ENCODE measurements at places on chromosomes 12 and 14.

- no peak for DNase-seq
Observed at GRCh38 chr12:48198672-48198971, 4.5 kb downstream of the OR10AD1 start.

- DNase-seq, result no peak
Observed at GRCh38 chr12:31122481-31122880, 48.8 kb downstream of the DDX11 start.

DNA sequence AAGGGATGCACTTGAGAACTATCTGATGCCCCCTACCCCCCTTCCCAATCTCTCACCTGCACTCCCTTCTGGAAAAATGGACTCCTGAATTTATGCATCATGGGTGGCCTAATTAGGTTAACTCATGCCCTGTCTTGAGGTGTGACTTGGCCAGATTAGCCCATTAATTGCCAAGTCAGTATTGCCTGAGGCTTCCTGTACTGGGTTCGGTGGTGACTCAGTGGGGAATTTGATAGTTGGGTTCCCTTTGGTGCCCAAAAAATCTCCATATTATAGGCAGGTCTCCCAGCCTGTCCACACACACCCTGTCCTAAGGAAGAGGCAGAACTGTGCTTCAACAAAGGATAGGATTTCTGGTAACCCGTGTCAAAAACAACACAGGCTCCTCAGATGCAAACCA lies 146.1 kb downstream of the CHST11 start:
- no peak for DNase-seq

DNA sequence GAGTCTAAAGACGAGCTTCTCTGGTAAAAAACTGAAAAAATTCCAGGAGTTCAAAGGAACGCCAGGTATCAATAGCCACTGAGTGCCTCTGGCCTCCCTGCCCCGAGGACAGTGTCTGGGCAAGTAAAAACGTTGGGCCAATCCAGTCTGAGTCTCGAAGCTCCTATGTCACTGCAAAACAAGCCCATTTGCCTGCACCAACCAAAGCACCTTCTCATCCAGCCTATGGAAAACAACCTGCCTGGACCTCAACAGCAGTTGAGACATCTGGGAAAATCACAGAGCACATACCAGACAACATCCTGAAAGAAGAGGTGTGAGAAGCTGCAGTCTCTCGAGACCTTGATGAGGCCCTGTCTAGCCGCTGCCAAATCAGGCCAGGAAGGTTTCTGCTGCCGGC lies 56.6 kb downstream of the RNF34 start:
- no peak for DNase-seq

GRCh38 chr14:57403521-57403864 lies 13.1 kb downstream of the NAA30 start:
- no peak for DNase-seq

DNA sequence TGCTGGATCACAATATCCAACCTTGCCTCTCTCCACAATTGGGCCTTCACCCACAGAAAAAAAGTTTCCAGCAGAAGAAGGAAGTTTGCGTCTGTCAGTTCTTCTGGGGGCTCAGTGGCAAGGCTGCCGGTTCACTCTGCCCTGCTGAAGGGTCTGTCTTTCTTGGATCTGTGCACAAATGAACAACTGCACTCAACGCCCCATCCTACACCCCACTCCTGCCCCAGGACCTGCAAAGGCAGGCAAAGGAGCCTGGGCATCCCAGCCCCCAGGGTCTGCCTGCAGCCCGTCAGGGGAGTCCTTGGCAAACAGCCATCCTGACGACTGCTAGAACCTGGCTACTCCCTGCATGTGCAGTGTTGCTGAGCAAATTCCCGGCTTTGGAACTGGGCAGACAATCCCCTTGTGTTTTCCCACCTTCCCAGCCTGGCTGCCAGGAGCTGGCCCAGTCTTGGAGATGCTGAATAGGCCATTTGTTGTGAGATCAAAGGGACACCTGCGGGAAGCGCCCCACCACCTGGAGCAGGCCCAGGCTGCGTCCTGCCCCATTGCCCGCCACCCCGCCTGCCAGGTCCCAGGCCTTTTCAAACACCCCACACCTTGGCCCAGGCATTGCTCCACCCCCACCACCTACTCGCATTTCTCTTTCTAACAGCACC lies 311.9 kb downstream of the BCL11B start:
- no peak for DNase-seq

DNA sequence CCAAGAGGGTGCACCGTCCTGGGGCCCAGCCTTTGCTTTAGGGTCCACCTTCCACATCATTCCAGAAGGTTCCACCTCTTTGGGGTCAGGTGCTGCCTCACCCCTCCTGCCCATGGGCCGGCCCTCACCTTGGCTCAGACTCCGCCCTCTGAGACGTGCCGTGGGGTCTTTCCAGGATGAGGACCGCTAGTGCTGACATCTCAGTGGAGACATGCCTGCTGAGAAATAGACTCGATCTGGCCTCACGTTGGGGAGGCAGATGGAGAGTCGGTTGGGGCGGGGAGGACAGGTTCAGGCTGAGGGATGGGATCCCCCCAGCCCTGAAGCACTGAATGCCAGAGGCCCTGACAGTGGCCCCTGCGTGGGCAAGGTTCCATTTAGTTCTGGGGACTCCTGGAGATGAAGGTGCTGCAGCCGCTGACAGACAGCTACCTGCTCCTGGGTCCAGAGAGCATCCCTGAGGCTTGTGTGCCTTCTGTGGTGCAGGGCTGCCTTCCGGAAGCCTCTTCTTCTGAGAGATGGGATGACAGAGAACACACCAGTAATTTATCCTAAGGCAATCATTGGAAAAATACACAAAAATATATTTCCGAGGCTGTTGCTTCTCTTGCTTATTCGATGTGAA lies 185.3 kb downstream of the KIF26A start:
- no peak for DNase-seq

GRCh38 chr12:98736352-98737321 lies 91.5 kb downstream of the APAF1 start:
- DNase-seq, result no peak

DNA sequence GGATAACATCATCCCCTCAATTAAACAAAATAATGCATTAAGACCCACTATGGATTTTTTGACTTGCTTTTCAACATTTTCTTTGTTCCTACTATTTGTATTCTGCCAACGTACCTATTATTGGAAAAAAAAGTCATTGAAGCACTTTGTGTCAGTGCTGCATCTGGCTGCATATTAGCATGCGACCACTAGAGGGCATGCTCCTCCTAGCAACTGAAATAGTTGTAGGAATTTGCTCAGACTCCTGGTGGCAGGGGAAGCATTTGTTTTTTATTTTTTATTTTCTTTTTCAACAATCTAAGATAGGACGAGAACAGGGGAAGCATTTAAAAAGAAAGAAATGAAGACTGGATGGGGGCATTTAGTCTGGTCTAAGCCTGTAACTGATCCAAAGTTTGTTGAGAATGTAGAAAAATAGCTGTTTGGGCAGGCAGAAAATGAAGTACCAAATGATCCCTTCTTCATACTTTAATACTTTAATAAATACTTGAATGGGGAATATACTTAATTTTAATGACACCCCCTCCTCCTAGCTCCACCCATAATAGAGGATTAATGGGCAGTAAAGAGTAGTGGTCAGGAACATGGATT lies 14.5 kb upstream of the CLEC4A start:
- DNase-seq, result peak; percentile 68

GRCh38 chr12:79897617-79898016 lies 37.3 kb downstream of the PPP1R12A start:
- no peak for DNase-seq

DNA sequence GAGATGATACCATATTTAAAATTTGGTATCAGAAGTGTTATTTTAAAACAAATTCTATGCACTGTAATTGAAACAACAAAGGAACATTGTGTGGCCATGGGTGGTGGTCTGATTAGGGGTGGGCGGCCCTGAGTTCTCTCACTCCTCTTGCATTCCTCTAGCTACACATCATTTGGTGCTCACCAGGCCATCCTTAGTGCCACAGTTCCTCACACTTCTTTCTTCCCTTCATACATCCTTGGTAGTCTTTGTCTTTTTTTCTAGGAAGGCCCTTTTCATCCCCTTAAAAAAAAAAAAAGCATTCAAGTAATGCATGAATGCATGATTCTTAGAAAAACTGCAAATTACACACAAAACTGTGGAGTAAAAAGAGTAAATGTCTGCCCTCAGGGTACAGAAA lies 2.4 kb upstream of the MANSC4 start:
- no peak for DNase-seq

GRCh38 chr12:111046896-111047295 lies 126.5 kb upstream of the MYL2 start:
- DNase-seq, result no peak

DNA sequence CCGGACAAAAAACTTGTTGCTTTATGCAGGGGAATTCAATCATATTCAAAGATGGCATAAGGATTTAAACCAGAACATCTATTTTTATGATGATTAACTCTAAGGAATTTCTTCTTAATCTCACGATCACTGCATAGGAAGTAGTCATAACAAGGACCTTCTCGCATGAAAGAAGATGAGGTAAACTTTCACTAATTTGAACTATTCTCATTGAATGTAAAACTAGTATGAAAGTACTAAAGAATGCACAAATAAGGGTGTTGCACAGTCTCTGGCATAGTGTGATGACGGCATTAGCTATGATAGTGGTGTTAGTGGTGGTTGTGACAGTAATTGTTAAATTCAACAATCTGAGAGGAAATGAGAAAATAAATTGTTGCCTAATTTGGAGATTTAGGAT lies 280.0 kb downstream of the SLC6A15 start:
- no peak for DNase-seq

DNA sequence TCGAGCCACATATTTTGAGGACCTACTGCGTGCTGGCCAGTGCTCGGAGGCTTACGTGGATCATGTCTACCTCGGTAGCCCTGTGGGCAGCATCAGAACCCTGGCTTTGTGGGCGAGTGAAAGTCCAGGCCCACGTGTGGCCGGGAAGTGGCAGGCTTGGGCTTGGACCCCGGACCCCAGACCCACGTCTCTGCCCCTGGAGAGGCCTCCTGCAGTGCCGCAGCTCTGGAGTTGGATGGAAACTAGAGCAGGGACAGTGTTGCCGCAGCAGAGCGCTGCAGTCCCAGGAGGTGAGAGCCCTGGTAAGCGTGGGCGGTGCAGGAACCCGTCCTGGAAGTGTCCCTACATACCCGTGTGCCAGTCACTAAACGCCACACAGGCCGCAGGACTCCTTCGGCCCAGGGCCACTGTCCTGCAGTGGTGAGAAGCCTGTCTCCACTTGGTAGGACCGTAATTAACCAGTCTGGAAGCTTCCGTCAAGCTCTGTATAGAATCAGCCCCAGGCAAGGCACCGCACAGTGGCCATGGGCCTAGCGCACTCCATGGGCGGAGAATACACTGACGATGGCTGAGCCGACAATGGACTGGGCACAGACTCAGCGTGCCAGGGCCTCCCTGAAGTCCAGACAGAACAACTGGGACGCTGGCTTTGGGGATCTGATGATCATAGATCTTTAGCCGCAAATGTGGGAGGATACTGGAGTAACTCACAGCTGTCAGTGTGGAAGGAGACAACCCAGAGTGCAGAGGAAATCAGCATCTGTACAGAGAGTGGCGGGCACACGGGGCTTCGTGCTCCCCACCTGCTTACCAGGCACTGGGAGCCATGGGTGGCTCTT lies 219.5 kb downstream of the KIF26A start:
- DNase-seq, result no peak

- no peak for DNase-seq
Observed at GRCh38 chr12:10088031-10088430, 10.8 kb downstream of the CLEC1A start.

GRCh38 chr14:97575677-97576076 lies 778.5 kb downstream of the VRK1 start:
- no peak for DNase-seq

DNA sequence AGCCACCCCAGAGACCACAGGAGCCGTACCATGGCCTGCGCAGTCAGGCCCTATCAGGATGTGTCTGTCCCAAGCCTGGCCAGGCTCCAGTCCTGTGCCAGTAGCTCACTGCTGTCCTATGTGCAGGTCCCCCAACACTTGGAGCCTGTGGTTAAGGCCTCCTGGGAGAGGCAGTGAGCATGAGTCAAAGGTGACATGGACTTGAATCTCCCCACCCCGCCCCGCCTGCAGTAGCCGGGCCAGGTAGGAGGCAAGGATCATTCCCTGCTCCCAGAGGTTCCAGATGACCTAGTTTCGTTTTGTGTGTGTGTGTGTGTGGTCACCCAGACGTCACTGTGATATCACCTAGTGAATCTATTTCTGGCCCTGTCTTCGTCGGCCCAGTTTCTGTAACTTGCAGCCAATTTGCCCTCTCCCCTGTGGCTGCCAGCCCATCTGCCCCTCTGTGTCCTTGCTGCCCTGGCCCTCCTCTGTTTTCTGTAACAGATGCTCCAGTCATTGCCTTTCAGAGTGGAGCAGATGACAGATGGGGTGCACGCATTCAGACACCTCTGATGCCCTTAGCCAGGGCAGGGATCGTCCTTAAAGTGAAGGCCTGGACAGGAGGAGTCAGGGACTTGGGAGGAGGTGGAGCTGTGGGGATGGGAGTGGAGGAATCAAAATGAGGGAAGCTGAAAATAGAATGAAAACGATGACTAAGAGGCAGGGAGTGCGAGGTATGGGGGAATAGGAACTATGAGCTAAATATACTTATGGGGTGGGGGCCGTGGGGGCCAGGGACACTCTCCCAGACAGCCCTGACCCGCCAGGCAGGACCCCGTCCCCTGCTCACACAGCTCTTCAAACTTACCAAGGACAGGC lies 37.4 kb downstream of the SLC6A12 start:
- no peak for DNase-seq

- DNase-seq, result no peak
Observed at GRCh38 chr12:5123921-5124320, 80.2 kb downstream of the KCNA5 start.

DNA sequence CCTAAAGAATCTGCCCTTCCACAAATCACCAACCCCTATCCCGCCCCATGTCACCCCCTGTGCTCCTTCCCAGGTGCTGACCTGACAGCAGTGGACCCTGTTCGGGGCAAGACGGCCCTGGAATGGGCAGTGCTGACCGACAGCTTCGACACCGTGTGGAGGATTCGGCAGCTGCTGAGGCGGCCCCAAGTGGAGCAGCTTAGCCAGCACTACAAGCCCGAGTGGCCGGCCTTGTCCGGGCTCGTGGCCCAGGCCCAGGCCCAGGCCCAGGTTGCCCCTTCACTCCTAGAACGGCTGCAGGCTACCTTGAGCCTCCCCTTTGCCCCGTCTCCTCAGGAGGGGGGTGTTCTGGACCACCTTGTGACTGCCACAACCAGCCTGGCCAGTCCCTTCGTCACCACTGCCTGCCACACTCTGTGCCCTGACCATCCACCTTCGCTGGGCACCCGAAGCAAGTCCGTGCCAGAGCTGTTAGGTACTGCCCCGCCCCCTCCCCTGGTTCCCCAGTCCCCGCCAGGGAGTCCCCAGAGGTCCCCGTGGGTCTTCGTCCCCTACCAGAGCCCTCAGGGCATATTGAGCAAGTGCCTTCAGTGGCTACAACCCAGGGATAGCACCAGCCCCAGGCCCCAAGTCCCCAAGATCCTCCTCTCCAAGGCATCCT lies 2.7 kb downstream of the ANKRD33 start:
- no peak for DNase-seq

- no peak for DNase-seq
Observed at GRCh38 chr12:124720004-124720680, 143.5 kb downstream of the SCARB1 start.

- no peak for DNase-seq
Observed at GRCh38 chr12:124744659-124745464, 118.8 kb downstream of the SCARB1 start.

Measured in T-helper 2 cell (primary cell).